ENCODE measurements at places on chromosomes 4 and X.

DNA sequence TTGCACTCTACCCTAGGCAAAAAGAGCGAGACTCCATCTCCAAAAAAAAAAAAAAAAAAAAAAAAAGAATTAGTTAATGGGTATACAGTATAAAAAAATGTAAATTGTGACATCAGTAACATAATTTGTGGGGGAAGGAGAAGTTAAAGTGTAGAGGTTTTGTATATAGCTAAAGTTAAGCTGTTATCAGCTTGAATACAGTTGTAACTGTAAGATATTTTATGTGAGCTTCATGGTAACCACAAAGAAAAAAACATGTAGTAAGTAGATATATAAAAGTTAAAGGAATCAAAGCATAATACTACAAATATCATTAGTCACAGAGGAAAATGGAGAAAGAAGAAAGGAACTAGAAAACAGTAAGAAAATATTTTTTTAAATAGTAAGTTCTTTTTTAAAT, 53.2 kb upstream of the EPGN start:
- DNase-seq, result no peak

DNA sequence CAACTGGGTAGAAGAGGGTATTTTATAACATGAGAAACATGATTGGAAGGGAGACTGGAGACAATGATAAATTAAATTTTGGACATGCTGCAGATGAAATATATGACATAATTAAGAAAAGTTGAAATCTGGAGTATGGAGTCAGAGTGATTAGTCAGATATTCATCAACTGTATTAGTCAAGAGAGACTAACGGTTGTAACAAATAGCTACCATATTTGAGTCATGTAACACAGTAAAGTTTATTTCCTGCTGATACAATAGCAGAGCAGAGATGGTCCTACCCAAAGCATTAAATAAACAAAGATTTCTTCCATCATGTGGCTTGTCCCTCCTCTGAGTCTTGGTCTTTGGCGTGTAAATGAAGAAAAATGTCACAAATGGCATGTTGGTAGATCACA, 321.3 kb downstream of the GALNTL6 start:
- DNase-seq, result no peak

DNA sequence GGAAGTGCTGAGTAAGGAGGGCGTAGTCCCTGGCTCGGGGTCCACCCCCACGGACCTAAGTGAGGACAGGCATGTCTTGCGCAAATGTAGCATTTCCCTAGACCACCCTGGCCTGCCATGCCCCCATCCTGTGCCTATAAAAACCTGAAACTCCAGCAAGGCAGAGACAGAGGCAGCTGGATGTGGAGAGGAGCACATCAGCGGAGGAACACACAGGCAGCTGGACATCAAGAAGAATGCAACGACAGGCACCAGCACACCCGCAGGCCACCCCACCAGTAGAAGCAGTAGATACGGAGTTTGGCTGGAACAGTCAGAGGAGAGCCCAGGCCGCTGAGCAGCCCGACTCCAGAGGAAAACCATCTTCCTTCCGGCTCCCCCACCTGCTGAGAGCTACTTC, 345.9 kb downstream of the FSTL5 start:
- DNase-seq, result no peak

GRCh38 chr4:85557016-85557901, 82.3 kb downstream of the ARHGAP24 start:
- no peak for DNase-seq

GRCh38 chrX:30887721-30888120, 1.3 kb downstream of the TAB3 start:
- no peak for DNase-seq

DNA sequence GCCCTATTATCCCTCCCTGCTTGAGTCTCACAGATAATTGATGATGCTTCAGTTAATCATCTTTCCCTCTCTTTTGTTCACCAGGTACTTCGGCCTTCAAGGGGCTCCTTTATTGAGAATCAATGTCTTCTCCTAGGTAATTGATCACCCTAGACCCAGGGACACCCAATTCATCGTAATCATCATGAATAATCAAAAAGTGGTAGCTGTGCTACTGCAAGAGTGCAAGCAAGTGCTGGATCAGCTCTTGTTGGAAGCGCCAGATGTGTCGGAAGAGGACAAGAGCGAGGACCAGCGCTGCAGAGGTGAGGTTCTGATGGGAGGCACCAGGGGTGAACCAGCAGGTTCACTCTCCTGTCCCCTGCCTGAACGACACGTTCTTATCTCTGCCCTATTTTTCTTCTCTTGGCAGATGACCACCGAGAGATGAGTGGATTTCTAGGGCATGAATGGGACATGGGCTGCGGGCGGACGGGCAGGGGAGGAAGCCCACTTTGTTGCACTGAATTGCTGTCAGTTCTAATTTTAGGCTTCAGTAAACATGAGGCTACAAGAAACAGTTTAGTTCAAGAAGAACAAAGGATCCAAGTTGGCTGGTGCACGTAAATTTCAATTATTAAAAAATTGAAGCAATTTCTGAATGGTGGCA, 80.5 kb downstream of the ALPK1 start:
- no peak for DNase-seq

DNA sequence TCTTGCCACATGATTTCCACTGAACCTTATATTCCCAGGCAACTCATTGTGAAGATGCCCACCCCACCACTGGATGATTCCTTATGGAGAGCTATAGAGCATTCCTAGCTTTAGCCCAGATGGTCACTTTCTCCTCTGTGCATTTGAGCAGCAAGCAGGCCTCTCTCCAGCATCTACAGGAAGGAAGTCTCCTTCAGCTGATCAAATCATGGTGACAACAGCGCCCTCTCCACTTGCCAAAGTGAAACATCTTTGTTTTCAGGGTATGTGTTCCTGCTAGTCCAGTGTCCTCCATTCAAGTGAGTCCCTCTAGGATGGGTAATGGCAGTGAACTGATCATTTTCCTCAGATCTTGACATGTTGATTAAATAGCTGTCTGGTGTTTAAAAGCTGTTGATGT, 10.9 kb upstream of the SYTL5 start:
- DNase-seq, result no peak

GRCh38 chrX:3280706-3281105, 65.7 kb downstream of the MXRA5 start:
- DNase-seq, result no peak

GRCh38 chr4:124757126-124757525, 44.6 kb upstream of the ANKRD50 start:
- DNase-seq, result no peak

DNA sequence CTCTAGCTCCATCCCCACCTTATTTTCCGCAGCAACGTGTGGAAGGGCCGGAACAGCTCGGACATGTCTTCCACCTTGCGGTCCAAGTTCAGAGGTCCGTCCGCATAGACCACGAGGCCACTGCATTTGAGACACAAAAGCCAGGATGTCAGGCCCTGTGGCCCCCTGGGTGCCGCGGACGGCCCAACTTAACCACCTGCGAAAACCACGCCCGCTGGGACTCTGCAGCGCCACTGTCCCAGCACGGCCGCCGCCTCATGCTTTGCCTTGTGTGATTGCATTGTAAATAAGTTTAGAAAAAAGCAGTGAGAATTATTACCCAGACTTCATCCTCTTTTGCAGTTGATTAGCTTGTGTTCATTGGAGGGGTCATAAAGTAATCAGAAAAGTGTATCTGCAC, 58.2 kb upstream of the MXD4 start:
- no peak for DNase-seq
